ENCODE measurements at places on chromosomes 11 and 22.

GRCh38 chr11:93524858-93525257, 18.3 kb downstream of the SMCO4 start:
- no peak for DNase-seq

GRCh38 chr11:130580372-130580771, 131.9 kb downstream of the ADAMTS15 start:
- no peak for DNase-seq

- DNase-seq: no peak
Observed at GRCh38 chr11:60912851-60913528, 968 bp upstream of the TMEM109 start.

DNA sequence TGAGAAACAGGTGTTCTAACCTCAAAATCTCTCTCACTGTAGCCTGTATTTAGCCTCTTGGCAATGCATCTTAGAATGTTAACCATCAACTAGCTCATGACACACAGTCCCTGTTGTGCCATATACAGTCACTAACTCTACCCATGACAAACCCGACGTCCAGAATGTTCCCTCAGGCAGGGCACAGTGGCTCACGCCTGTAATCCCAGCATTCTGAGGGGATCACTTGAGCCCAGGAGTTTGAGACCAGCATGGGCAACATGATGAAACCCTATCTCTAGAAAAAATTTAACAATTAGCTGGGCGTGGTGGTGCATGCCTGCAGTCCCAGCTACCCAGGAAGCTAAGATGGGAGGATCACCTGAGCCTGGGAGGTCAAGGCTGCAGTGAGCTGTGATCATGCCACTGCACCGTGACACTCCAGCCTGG, 18.2 kb upstream of the CCDC34 start:
- DNase-seq: no peak

GRCh38 chr11:4916581-4916980, 2.6 kb downstream of the OR51G2 start:
- DNase-seq: no peak

- DNase-seq: no peak
Observed at GRCh38 chr22:21100149-21101032, 54.6 kb downstream of the LRRC74B start.

DNA sequence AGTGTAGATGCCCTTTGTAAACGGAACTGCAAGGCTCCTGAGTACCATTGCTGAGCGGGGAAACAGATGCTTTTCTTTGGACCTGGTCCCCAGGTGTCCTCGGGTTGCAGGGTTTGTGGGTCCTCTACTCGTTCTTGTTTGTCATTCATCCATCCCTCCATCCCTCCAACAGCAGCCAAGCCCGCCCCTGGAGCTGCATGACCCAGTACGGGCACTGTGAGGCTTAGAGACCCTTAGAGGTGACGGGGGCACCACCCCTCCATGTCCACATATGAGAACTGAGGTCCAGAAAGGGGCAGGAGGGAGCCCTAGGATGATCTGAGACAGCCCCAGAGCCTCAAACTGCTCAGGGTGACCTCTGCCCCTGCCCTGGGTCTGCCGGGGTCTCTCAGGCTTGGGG, 45.4 kb downstream of the WNT11 start:
- DNase-seq: no peak
